ENCODE measurements at places on chromosomes 4 and X.

- no peak for DNase-seq
Observed at GRCh38 chr4:129358571-129358970, 262.6 kb downstream of the C4orf33 start.

GRCh38 chr4:128232719-128233118 is 54.9 kb downstream of the PGRMC2 start:
- DNase-seq, result no peak

- DNase-seq, result peak; percentile 27
Observed at GRCh38 chrX:56728752-56729151, 291 bp upstream of the NBDY start.

DNA sequence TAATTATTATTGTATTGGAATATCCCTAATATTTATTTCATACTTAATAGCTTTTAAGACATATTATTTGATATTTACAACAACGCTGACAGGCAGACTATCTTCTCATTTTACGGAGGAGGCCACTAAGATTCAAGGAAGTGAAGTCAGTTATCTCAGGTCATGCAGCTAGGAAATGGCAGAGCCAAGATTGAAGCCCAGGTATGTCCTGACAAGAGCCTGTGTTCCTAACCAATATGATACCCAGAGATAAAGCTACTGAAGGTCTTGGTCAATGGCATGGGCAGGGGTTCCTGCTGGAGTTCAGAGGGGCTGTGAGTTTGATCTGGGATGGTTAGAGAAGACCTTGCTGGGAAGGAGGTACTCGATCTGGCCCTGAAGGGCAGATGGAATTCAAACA is 47.1 kb downstream of the ARHGEF6 start:
- DNase-seq, result no peak

- no peak for DNase-seq
Observed at GRCh38 chrX:56782791-56783449, 53.9 kb downstream of the NBDY start.

- no peak for DNase-seq
Observed at GRCh38 chr4:173367946-173368345, 2.8 kb upstream of the SAP30 start.

GRCh38 chr4:139501117-139501516 is 47.2 kb downstream of the RAB33B start:
- no peak for DNase-seq

DNA sequence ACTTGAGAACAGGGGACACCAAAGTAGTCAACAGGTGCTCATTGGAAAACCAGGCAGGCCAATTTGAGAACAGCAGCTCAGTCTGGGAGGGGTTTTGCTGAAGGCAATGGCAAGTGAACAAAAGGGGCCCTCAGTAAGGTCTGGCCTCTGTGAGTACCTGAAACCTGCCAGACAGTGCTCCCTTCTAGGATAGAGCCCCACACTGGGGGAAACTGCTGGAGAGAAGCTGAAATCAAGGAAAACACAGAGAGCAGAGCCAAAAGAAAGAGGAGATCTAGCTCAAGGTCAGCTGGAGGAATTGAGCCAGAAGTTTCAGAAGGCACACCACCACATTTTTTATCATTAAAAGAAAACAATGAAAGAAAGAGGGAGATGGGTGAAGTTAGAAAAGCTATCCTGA is 28.2 kb downstream of the PNMA6E start:
- no peak for DNase-seq

GRCh38 chr4:92825791-92826190 is 522.0 kb downstream of the GRID2 start:
- DNase-seq, result no peak

- DNase-seq, result no peak
Observed at GRCh38 chr4:39741401-39741800, 43.5 kb downstream of the UBE2K start.

DNA sequence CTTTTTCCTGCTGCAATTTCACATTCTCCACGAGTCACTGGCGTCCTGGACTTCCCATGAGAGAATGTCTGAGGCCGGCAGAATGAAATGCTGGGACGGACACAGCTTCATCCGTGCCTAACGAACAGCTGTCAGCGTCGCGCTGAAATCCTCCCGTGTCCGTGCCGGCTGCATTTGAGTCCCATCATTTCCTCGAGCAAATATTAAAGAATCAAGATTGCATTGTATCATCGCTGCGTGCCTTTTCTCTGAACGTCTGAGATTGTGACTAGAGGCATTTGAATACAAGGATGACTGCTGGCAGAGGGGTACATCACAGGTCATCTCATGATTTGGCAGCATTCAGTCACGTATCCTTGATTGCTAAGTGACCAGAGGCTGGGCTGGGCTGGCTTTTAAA is 279.9 kb downstream of the ASMT start:
- DNase-seq, result no peak

GRCh38 chrX:115939636-115940160 is 230.8 kb upstream of the AGTR2 start:
- no peak for DNase-seq

DNA sequence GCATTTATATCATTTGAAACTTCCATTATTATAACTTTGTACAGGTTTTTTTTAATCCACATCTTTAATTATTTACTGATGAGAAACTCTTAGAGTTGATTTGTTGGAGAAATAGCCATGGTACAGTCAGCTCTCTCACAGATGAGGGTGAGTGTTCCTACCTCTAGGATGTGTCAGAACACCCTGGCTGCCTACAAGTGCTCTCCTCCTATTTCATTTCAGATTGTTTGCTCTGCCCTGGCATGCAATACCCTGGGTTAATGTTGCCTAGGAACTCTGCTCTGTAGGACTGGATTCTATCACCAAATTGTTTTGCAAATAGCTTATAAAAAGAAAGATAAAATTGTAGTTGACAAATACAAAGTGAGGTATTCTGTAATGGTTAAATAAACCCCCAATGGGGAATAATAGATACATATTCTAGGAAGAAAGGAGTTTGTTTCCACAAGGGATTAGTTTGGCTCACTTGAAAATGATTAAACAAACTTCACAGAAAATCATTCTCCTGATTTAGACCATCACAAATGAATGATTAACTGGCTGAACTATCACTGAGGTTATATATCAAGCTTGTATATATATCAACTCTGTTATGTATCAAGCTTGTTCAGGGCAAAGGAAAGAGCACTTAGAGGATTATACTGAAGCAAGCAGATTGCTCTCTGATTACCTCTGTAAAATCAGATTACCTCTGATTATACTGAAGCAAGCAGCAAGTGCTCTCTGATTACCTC is 150.0 kb downstream of the PDE5A start:
- no peak for DNase-seq

- DNase-seq, result no peak
Observed at GRCh38 chr4:15194520-15194919, 192.2 kb downstream of the CPEB2 start.

DNA sequence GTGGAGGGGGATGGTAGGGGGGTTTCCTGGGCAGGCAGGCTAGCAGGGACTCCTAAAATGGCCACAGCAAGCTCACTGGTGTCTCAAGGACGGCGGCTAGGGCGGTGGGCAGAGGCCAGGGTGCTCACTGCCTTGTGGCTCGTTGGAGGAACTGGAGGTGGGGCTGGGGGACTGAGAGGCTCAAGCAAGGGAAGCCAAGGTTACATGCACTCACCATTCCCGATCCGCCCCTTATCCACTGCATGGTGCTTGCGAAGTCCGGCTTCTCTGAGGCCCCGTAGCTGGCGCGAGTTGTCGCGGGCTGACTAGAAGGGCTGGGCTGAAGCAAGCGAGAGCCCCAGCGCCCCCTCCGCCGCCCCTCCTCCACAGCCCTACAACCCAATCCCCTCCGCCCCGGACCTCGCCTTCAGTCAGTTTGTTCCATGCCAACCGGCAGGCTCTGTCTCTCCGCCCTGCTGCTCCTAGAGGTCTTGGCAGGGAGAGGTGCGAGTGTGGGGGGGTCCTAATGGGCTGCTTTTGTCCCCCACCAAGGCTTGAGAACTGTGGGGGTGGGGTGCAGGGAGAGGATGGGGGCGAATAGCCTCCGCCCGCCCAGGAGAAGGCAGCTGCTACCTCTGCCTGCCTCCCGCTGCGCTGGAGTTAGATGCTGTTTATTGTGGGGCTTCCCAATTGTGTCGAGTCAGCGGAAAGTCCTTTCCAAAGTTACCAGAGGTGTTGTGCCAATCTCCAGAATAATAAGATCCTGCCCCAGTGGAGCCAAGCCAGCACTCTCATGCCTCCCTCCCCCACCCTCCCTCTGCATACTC is at the start of gene ARHGEF9:
Gene ARHGEF9, minus strand, starts transcription at position 313 of the 806 bp plus-strand sequence. Its CDS starts 69 bp downstream, at position 244.
- no peak for DNase-seq

GRCh38 chr4:67603310-67604028 is 44.9 kb downstream of the STAP1 start:
- DNase-seq, result no peak

- no peak for DNase-seq
Observed at GRCh38 chr4:2057382-2058065, 1.6 kb upstream of the NAT8L start.

- no peak for DNase-seq
Observed at GRCh38 chr4:116925900-116926457, 159.4 kb downstream of the TRAM1L1 start.

GRCh38 chr4:52837716-52838558 is 24.2 kb upstream of the RASL11B start:
- DNase-seq, result no peak

- no peak for DNase-seq
Observed at GRCh38 chr4:186545436-186545835, 9.9 kb downstream of the MTNR1A start.

DNA sequence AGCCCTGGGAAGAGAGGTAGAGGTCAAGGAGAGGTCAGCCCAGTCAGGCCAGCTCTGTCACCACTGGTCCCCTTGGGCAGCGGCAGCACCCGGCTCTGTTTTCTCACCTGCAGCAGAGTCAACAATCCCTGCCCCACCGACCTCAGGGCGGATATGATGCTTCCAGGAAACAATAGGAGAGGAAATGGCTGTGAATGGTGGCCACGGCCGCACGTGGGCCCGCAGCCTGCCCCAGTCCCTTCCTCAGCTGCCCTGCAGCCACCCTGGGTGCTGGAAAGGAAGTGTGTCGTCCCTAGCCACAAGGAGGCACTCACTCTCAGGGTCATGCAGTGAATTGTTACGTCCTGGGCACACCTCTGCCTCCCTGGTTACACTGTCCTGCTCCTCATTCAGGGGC is 92.5 kb upstream of the ENPP6 start:
- DNase-seq, result no peak

GRCh38 chrX:36422368-36422767 is 502.8 kb downstream of the CFAP47 start:
- DNase-seq, result no peak

DNA sequence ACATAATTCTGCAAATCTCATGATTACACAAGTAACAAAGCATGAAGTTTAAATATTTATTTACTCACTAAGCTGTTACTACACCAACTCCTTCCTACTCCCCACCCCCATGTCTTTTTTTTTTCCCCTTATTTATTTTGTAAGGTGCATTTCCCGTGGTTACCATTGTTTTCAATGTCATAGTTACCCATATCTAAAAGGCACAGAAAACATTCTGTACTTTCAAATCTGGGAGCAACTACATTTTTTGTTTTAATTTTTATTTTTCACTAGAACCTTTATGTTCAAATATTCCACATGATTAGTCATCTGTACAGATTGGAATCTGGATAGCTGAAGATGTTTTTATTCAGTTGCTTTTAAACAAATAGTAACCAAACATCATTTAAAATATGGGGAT is 62.8 kb downstream of the PPP3CA start:
- DNase-seq, result no peak

DNA sequence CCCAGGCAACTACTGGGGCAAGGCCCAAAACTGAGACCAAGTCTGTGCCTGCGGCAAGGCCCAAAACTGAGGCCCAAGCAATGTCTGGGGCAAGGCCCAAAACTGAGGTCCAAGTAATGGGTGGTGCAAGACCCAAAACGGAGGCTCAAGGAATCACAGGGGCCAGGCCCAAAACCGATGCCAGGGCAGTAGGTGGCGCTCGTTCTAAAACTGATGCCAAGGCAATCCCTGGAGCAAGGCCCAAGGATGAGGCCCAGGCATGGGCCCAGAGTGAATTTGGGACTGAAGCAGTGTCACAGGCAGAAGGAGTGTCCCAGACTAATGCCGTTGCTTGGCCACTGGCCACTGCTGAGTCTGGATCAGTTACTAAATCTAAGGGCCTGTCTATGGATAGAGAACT is 2.7 kb downstream of the GPRASP2 start:
- no peak for DNase-seq

GRCh38 chrX:112901869-112902725 is 61.5 kb upstream of the AMOT start:
- no peak for DNase-seq

DNA sequence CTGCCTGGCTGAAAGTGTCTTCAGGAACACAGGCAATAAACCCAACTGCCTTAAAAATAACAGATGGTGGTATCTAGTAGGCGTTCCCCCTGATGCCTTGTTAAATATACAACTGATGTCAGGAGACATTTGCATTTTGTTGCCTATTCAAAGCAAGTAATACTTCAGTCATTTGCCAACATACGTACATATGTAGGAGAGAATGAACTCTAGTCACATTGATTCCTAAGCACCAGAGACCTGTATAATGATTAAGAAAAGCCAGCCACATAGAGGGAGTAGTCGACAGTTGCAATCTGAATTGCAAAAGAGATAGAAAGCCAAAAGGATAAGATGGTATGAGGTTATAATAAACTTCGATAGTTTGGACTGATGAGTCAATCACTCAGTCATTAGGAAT is 191.0 kb upstream of the EMCN start:
- DNase-seq, result no peak

- no peak for DNase-seq
Observed at GRCh38 chr4:18067031-18067430, 45.5 kb upstream of the LCORL start.

GRCh38 chr4:183873409-183874185 is 31.5 kb upstream of the STOX2 start:
- no peak for DNase-seq

GRCh38 chrX:9318213-9318612 is 146.6 kb upstream of the TBL1X start:
- no peak for DNase-seq

DNA sequence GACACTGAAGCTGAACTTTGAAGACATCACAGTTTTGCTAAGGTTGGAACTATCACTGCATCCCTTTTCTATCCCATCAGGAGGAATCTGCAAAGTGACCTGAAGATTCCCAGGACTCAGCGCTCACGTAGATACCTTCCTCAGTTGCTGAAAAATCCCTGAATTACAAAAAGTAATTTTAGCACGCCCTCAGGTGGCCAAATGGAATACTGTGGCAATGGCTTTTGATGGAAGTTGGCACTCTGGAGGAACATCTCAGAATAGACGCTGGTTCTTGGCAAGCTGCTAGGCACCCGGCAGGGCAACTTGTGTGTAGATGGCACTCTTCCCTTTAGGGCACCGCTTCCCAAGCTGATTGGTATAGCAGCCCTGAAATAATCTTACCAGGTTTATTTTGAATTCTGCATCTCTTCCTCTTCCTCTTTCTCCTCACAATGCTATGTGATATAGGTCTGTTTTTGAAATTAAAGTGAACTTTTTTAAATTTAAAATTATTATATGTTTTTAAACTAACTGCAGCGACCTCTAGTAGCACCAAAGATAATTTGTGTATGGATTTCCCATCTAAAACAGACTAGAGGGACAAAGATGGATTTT is 16.3 kb upstream of the ESX1 start:
- DNase-seq, result no peak

DNA sequence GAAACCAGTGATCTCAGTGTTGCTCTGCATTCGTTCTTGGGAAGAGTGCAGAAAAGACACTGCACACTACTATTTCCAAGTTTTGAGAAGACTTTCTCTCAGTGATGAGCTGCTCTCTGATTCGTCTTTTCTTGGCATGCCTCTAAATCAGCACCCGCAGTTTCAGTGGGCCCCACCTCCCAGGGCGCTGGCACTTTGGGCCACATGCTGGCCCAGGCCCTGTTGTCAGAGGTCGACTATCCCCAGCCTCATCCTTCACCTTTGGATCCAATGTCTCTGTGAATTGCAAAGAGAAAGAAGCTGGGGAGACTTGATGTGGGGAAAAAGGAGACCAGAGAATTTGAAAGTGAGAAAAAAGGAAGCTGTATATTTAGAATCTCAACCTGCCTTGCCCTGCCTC is 644.1 kb upstream of the PITX2 start:
- DNase-seq, result no peak
